ENCODE measurements at places on chromosomes 1 and 21. TPM values are rescaled to one million over a fixed set of nuclear protein-coding genes. Genes with fewer than 3 reads are reported as not detected.

The WDR64 gene
- total RNA-seq = not detected

The SERPINC1 gene
- total RNA-seq = not detected

DNA sequence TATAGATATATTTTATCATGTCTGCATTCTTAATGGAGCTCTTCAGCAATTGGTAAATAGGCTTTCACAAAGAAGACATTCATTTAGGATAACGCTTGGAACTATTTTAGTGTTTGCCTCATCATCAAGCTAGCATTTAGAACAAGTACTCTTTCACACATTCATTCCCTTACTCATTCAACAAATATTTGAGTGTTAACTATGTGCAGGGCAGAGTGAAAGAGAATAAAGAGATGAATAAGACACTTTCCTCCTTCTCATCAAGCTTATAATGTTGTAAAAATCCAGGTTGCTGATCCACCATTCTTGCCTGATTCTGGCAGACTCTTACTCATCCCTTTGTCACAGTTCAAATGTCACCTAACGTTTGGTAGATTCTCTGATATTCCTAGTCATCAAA lies 386.3 kb upstream of the BEND5 start:
- no peak overlapping the region for H3K4me3 ChIP-seq
- H3K27me3 ChIP-seq = no peaks in the 10 kb centered on the region
- H3K4me1 ChIP-seq = no peaks in the 10 kb centered on the region
- no peaks in the 10 kb centered on the region for H3K36me3 ChIP-seq

GRCh38 chr1:43864111-43865045 lies 69.2 kb upstream of the ARTN start:
- no peak for DNase-seq
- H3K27ac ChIP-seq = no peak overlapping the region
- no peaks in the 10 kb centered on the region for H3K27me3 ChIP-seq
- no peak overlapping the region for H3K4me3 ChIP-seq
- no peaks in the 10 kb centered on the region for H3K36me3 ChIP-seq

- H3K36me3 ChIP-seq = no peaks in the 10 kb centered on the region
- H3K27me3 ChIP-seq = peaks cover 10% of the 10 kb centered on the region
- no peak for DNase-seq
- no peaks in the 10 kb centered on the region for H3K4me1 ChIP-seq
- no peak overlapping the region for H3K4me3 ChIP-seq
These were observed 13.8 kb downstream of the ADORA3 start for GRCh38 chr1:111489604-111490003.

DNA sequence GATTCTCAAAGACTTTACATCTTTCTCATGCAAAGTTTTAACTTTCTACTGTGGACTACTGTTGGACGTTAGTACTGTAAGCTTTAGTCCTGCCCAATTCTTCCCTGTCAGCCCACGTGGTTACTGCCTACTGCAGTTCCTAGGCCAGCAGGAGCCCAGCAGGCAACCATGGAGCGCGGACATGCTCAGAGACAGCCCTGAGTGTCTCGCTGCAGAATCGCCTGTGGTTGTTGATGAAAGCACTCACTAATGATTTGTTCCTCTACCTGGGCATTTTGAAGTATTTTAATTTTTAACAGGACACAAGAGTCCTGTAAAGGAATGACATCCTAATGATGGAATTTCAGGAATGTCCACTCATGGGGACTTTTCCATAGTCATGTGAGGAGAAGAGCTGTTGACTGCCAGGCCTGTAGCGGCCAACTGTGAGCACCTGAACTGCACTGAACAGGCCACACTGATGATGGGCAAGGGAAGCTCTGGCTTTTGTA lies 44.1 kb downstream of the PGBD5 start:
- no peak for DNase-seq
- H3K27ac ChIP-seq = no peak overlapping the region
- no peaks in the 10 kb centered on the region for H3K36me3 ChIP-seq
- H3K4me3 ChIP-seq = no peak overlapping the region
- H3K4me1 ChIP-seq = no peaks in the 10 kb centered on the region
- H3K27me3 ChIP-seq = no peaks in the 10 kb centered on the region

- no peak overlapping the region for H3K4me3 ChIP-seq
- no peaks in the 10 kb centered on the region for H3K4me1 ChIP-seq
- H3K27ac ChIP-seq = no peak overlapping the region
- no peak for DNase-seq
- no peaks in the 10 kb centered on the region for H3K27me3 ChIP-seq
These were observed 37.2 kb upstream of the ST6GALNAC3 start for GRCh38 chr1:76037324-76037723.

DNA sequence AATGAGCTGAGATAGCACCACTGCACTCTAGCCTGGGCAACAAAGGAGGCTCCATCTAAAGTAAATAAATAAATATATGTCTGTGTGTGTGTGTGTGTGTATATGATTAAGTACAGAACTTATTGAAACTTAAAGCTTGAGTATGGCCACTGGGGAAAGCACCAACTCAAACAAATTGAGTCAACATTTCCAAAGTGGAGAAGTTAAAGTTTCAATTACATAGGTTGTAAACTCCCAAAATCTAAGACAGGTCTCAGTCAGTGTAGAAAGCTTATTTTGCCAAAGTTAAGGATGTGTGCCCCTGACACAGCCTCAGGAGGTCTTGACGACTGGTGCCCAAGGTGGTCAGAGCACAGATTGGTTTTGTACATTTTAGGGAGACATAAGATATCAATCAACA lies 458.9 kb upstream of the RGS18 start:
- no peak for DNase-seq
- no peak overlapping the region for H3K27ac ChIP-seq
- no peaks in the 10 kb centered on the region for H3K36me3 ChIP-seq
- no peaks in the 10 kb centered on the region for H3K27me3 ChIP-seq
- no peaks in the 10 kb centered on the region for H3K4me1 ChIP-seq
- H3K4me3 ChIP-seq = no peak overlapping the region

GRCh38 chr1:72759486-72759885 lies 477.1 kb upstream of the NEGR1 start:
- H3K4me3 ChIP-seq = no peak overlapping the region
- no peaks in the 10 kb centered on the region for H3K36me3 ChIP-seq
- H3K27ac ChIP-seq = no peak overlapping the region
